A549 (cell line): ENCODE measurements at places on chromosomes 13 and 19.

- DNase-seq = no peak
Observed at GRCh38 chr13:97193577-97193976, 28.6 kb upstream of the MBNL2 start.

DNA sequence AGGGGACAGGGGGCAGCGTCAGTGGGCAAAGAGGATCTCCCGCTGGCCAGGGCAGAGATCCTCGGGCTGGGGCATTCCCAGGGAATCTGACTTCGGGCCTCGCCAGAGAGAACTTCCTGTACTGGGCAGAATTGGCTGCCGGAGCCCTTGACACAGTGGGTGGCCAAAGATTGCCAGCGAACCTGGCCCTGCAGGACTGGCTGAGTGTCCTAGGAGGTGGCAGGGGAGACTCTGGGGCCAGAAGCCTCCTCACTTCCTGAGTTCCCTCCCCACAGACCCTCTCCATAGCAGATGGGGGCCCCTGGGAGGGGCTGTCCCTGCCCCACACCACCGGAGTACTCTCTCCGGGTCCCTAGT, 19.3 kb downstream of the DPP9 start:
- no peak for DNase-seq

DNA sequence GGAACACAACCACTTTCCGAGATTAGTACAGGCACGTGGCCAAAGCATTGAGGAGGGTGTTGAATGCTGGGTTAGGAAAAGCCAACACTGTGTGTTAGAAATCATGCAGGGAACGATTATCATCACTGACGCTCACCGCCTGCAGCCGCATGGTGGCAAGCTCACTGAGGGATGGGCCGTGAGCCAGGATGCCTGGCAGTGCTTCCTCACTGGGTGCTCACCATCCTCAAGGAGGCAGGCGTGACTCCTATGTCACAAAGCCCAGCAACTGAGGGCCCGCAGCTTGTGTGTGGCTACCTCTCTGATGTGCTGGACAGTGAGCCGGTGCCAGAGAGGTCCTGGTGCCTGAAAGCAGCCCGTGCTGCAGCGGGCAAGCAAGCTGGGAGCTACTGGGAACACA, 30.4 kb upstream of the TIMM44 start:
- DNase-seq = no peak

GRCh38 chr13:52383366-52383765, 22.6 kb downstream of the THSD1 start:
- no peak for DNase-seq

GRCh38 chr13:110540871-110541525, 20.5 kb downstream of the RAB20 start:
- DNase-seq = no peak

DNA sequence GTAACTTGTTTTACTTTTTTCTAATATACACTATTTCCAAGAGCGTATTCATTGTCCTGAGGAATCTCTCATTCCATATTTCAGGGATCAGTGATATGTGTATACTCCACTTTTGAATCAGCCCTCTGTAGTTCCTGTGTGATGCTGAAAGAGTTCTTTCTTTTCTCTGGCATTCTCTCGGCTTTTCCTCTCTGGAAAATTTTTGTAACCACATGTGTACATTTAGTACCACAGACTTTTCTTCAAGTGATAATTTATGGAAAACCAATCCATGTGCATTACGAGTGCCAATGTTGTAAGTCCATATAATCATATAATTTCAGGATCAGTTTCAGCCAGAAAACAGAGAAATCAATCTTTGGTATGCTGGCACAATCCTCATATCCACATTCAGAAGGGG, 102.2 kb upstream of the MBNL2 start:
- no peak for DNase-seq

GRCh38 chr13:96141032-96141431, 51.1 kb downstream of the HS6ST3 start:
- DNase-seq = peak; percentile 25
